Left ventricle myocardium superior (tissue), 1 donor: ENCODE measurements at places on chromosomes 2 and 18.

- no peak for DNase-seq
Measured at GRCh38 chr2:42962508-42962953, 170.1 kb upstream of the HAAO start.

GRCh38 chr2:68411397-68412126 is 46.5 kb downstream of the PLEK start:
- no peak for DNase-seq

DNA sequence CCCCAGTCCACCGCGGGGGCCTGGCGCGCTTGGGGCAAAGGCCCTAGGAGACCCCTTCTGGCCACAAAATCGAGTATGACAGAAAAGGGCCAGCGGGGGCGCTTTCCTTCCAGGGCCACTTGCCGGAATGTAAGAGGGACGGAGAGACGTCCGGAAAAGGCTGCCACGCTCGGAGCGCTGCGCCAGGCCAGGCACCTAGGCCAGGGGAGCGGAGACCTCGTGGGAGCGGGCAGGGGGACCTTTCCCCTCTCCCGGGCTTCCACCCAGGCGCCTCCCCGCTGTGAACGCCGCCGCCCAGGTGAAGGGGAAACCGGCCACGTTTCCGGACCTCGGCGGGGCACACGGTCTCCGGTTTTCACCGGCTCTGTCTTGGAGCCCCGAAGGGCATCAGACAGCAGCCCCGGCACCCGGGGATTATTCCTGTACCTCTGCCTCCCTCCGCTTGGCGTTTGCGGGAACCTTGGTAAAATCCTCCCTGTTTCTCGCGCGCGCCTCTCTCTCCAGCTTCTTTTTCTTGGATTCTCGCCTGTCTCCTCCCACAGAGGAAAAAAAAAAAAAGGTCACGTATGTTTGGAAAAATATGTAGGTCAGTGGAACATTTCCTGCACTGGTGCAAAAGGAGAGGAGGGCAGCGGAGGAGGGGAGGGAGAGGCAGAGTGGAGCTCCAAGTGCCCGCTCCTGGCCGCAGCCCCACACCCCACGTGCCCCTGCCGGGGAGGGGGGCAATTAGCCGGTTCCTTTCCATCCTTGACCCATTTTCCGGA is 1.2 kb upstream of the NPAS2 start:
- peak; percentile 68 for DNase-seq

DNA sequence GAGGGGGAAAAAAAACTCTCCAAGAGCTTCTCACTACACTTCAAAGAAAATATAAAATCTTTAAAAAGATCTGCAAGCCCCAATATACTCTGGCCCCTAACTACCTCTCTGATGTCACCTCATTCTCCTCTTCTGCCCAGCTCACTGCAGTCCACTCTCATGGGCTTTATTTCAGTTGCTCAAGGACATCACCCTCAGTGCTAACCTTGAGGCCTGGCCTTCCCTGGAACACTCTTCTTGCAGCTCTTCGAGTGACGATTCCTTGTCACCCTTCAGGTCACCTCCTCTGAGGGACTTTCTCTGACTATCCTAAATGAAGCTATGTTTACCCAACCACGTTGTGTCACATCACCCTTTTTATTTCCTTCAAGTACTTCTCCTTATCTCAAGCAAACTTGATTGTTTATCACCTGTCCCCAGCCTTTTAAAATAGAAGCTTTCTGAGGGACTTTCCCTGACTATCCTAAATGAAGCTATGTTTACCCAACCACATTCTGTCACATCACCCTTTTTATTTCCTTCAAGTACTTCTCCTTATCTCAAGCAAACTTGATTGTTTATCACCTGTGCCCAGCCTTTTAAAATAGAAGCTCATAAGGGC is 10.4 kb downstream of the RTTN start:
- DNase-seq: no peak

DNA sequence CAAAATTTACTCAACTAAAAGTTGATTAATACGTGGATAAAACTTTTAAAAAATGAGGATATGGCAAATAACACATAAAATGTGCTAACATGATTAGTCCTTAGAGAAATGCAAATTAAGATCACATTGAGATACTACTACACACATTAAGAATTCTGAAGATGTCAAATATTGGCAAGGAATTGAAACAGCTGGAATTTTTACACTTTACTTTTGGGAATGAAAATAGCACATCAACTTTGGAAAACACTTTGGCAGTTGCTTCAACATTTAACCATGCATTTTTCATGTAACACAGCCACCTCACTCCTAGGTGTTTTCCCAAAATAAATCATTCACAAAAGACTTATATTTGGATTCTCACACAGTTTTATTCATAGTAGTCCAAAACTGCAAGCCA is 687.9 kb upstream of the SETBP1 start:
- no peak for DNase-seq

GRCh38 chr18:7072593-7072992 is 45.0 kb downstream of the LAMA1 start:
- DNase-seq: no peak

DNA sequence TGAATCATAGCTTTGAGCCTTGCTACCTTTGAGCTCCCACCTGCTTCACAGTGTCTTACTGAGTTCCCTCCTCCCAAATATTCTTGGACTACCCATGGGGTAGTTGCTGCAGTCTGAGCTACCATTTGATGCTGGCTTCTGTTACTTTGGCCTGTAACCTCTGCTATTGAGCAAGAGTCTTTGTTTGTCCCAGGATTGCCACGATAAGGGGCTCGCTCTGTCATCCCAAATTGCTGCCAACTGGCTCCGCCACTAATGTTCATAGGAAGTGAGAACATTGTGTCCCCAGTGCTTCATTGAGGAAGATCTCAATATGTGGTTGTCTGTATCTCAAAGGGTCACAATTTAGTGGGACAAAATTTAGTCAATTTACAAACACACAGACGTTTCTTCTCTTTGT is 103.8 kb downstream of the TRIM43 start:
- peak; percentile 86 for DNase-seq
